ENCODE measurements at places on chromosomes 3 and 15. TPM values are rescaled to one million over a fixed set of nuclear protein-coding genes. Genes with fewer than 3 reads are reported as not detected.

GRCh38 chr3:157107644-157108133 is 52.3 kb downstream of the CCNL1 start:
- no peak for DNase-seq

DNA sequence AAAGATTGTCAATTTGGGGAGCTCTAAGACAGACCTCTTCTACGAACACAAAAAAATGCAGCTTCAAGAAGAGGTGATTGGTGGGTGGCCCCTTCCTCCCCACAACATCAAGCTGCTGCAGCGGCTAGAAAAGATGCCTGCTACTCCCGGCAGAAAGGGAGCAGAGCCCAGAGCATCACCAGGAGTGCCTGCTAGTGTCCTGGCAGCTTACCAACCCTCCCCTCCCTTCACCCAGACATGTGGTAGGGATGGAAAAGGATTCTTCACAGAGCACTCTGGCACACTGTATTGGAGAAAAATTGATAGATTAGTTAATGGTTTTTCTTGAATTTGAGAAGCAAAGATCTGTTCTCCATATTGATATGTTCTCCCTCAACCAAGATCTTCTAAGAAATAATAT is 10.8 kb downstream of the IP6K1 start:
- no peak for DNase-seq

- no peak for DNase-seq
Observed at GRCh38 chr15:38961456-38961855, 396.8 kb upstream of the RASGRP1 start.

GRCh38 chr3:12041446-12042041 is 37.4 kb downstream of the SYN2 start:
- DNase-seq: no peak

Gene ROPN1B
- 0.58 TPM for polyA plus RNA-seq

Gene NANOGP8
- 0.69 TPM for polyA plus RNA-seq

All from renal pelvis (tissue), 12 donors.